ENCODE measurements at places on chromosomes 3 and 15. TPM values are rescaled to one million over a fixed set of nuclear protein-coding genes. Genes with fewer than 3 reads are reported as not detected.

Gene POLR2M
- 42.3 TPM for total RNA-seq

- ATAC-seq: no peak
Measured at GRCh38 chr3:25982756-25983155, 192.9 kb downstream of the OXSM start.

GRCh38 chr3:157618075-157618760, 115.0 kb upstream of the VEPH1 start:
- peak; percentile 70 for ATAC-seq

- ATAC-seq: no peak
Measured at GRCh38 chr3:101629219-101629618, 47.7 kb downstream of the ZBTB11 start.

GRCh38 chr3:166713787-166714186, 666.3 kb downstream of the ZBBX start:
- ATAC-seq: no peak

- no peak for ATAC-seq
Measured at GRCh38 chr3:53235545-53235944, 20.3 kb downstream of the TKT start.

- ATAC-seq: no peak
Measured at GRCh38 chr15:42226648-42227047, 18.5 kb upstream of the VPS39 start.

DNA sequence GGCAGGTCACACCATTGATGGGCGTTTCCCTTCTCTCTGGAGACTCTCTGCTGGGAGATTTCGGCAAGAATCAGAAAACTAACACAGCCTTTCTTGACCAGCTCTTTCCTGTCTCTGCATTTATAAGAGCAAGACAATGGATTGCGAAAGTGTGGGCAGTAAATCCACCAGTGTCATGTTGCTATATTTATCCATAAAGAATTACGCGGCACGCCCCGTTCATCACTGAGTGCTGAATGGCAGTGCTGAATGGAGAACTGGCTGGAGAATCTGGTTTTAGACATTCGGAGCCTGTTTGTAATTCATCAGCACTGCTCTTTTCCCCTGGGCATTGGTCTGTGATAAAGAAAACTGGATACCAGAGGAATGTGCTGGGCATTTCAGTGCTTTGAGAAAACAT, 2.0 kb upstream of the CEMIP start:
- peak; percentile 47 for ATAC-seq

GRCh38 chr3:37897763-37898162, 36.1 kb downstream of the CTDSPL start:
- ATAC-seq: no peak

GRCh38 chr3:71927505-71928066, 142.6 kb upstream of the PROK2 start:
- no peak for ATAC-seq

- no peak for ATAC-seq
Measured at GRCh38 chr3:60024400-60024799, 974.6 kb upstream of the CFAP20DC start.

Gene TNNC1
- 22.5 TPM for total RNA-seq

DNA sequence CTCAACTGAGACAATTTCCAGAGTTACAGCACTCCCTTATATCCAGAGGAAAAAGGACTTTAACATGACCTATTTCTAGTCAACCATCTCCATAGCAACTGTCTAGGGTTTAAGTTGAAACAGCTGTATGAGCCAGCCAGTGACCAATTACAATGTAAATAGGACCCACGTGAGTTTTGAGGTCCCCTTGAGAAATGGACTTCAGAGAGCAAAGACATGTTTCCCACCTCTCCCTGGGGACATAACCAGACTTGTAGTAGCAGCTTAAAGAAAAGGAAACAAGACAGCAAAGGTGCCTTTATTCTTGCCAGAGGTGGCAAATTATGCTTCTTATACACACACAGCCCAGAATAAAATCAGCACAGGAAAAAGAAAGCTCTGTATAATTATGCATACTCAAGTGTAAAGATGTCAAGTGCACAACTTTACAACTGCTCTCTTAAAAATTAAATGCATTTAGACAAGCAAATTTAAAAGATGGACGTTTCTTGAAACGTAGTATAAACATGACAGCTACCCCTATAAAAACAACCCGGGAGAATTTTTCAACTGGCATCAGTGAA, 40.2 kb downstream of the SUMF1 start:
- peak; percentile 59 for ATAC-seq

Gene IGDCC3
- 35.1 TPM for total RNA-seq

- no peak for ATAC-seq
Measured at GRCh38 chr15:91384189-91384730, 284.2 kb downstream of the SV2B start.

DNA sequence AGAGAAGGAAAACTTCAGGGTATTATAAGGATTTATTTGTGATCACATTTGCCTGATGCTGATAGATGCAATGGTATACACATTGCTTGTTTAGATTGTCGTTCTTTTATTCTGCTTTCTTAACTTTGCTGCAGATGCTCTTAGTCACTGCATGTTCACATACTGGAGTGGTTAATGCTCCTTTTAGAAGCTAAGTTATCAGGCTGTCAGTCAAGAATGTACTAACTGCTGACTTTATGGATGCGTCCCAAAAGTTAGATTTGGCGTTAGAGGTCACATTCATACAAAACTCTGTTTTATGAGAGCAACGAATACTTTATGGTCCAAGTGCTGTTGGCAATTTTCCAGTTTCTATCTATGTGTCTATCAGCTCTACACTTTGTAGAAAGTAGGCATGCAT, 160.7 kb downstream of the BBX start:
- no peak for ATAC-seq

DNA sequence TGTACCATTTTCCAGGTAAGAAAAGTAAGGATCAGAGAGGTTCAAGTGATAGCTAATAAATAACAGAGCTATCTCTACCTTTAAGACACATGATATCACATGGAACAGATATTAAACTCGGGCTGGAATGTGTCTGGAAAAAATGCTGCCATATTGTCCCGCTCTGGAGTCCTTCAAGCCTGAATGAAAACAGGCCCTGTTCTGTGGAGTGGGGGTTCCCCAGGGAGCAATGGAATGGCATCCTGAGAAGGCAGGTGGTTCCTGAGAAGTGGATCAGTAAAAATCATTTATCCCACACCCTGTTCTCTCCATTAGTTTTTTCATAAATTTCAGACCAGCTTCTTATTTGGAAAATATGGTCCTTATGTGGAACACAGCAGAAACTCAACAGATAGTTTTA, 57.3 kb upstream of the PRTG start:
- no peak for ATAC-seq

All from motor neuron (in vitro differentiated cells).